Activated CD4-positive, CD25-positive, alpha-beta regulatory T cell treated with anti-CD3 and anti-CD28 coated beads, Interleukin-2, amount 50 U/mL, for 16 hours (primary cell): ENCODE measurements at places on chromosomes 11 and 22.

GRCh38 chr11:72439455-72439854 is 5.1 kb upstream of the CLPB start:
- DNase-seq: no peak

GRCh38 chr11:121570453-121570852 is 117.7 kb upstream of the SORL1-AS1 start:
- DNase-seq: no peak

GRCh38 chr22:43471606-43472135 is 59.9 kb downstream of the MPPED1 start:
- no peak for DNase-seq

DNA sequence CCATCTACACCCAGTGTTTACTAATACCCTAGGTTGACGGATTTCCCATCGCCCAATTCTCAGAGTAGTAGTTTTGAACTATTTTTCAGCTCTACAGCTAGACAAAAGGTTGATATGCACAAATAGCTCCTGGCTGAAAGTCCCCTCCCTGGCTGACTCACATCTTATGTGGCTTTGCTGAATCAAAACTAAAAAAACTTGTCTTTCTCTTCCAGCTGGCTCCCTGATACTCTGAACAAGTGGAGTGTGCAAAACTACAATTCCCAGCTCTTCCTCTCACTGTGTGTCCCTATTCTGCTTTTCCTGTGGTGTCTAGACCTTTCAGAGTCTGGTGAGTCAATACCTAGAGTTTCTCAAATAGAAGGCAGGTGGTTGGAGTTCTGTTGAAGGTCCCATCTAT is 12.7 kb upstream of the LARGE1 start:
- DNase-seq: no peak

- no peak for DNase-seq
Measured at GRCh38 chr11:22177186-22177585, 15.7 kb upstream of the ANO5 start.

GRCh38 chr11:72814286-72815109 is at the start of gene ATG16L2:
ATG16L2 (plus strand) TSS chr11:72814411; CDS start chr11:72814446, 35 bp downstream.
- peak; percentile 75 for DNase-seq

DNA sequence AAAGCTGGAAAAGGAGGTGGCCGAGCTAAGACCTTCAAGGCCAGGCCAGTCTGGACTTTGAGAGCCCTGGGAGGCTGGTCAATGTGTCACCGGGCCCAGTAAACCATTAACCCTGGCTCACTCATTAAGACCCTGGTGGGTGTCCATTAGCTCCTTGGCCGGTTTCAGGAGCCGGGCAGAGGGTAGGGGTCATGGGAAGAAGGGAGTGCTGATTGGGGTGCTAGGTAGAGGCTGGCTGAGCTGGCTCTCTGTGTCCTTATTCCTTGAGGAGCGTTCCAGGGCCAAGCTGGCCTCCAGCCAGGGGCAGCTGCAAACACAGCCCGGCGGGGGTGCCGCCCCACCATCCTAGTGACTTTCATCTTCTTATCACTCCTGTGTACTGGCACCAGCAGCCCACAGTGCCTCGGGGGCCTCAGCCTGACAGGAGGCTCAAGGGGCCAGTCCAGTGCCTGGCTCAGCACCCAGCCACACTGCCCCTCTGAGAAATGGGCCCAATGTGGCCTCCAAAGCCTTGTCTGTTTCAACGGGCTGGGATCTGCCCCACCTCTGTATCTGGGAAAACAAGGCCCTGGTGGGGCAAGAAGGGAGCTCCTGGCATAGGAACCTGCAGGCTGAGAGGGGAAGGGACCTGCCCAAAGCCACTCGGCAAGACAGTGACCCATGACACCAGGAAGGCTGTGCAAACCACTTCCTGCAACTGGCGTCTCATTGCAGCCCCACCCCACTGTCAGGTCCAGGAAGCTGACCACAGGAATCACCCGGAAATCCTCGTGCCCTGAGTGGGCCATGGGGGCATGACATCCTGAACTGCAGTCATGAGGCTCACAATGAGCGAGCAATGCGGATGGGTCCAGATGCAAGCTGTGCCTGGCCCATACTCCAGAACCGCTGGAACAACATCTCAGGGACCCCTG is 15.1 kb upstream of the RGL4 start:
- no peak for DNase-seq

- no peak for DNase-seq
Measured at GRCh38 chr11:10443152-10443551, 11.9 kb upstream of the AMPD3 start.

GRCh38 chr11:128957202-128957482 is 14.5 kb upstream of the TP53AIP1 start:
- DNase-seq: no peak

GRCh38 chr11:76673176-76674142 is 2.9 kb upstream of the LRRC32 start:
- DNase-seq: no peak
